ENCODE measurements at places on chromosomes 7 and 10.

DNA sequence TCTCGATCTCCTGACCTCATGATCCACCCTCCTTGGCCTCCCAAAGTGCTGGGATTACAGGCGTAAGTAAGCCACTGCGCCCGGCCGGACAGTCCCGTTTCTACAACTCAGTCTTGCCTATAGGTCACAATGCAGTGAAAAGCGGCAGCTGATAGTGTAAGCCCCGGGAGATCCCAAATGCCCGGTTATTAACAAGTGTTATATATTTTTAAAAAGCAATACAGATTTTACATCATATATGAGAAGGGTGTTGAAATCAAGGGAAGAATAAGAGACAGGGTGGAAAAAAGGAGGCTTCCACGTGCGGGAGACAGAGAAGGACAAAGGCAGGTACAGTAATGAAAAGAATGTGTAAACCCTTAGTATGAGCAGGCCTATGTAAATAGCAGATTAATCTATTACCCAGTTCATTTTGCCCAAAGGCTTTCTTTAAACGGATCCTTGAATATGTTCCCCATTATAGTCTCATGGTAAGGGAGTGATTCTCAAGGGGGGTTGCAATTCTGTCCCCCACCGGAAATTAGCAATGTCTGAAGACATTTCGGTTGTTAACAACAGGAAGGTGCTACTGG, 170.8 kb downstream of the PDE1C start:
- no peak for DNase-seq

DNA sequence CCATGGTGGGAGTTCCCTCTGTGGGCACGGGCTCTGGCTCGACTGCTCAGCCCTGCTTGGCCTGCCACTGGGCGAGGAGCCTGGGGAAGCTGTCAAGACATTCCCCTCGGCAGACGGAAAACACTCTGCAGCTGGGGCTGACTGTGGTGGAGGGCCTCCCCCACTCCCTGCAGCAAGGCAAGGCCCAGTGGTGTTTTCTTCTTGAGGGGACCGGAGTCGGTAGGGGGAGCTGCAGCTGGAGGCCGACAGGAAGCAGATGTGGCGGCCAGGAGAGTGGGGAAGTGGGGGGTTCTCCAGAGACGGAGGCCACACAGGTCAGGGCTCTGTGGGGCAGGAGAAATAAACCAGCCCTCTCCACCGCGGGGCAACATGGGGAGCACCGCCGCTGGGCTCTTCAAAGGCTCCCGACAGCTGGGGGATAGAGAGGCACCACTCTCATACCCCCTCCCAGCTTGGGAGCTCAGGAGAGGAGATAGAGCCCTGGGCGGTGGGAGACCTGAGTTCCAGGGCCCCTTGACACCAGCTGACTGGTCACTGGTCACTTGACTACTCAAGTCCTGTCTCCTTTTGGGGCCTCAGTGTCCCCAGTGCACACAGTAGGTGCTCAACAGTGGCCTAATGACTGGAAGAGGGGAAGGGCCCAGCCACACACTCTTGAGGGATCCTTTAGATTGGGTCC, 43.4 kb downstream of the PPIF start:
- DNase-seq, result no peak

- no peak for DNase-seq
Observed at GRCh38 chr10:43905512-43906236, 257.0 kb upstream of the ZNF32 start.

- DNase-seq, result no peak
Observed at GRCh38 chr10:8584666-8585065, 530.2 kb downstream of the GATA3 start.

GRCh38 chr7:151174246-151175046, 7.0 kb upstream of the GBX1 start:
- no peak for DNase-seq

DNA sequence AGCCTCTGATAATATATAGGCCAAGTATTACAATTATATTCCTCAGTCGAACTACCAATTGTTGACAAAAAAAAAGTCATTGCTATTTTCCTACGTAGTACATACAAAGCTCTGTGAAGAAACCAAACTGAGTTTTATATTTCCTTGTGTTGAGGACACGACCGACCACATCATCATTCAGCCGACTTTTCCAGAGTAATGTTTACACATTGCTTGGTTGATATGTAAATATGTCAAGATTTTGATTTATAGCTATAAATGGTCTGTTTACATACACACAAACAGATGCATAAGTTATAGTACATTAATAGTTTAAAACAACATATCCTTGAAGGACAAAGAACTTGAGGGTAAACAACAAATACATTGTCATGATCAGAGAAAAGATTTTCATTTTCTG, 121.5 kb downstream of the CRPPA start:
- DNase-seq, result no peak

GRCh38 chr10:106931159-106931852, 233.2 kb downstream of the SORCS1 start:
- no peak for DNase-seq

DNA sequence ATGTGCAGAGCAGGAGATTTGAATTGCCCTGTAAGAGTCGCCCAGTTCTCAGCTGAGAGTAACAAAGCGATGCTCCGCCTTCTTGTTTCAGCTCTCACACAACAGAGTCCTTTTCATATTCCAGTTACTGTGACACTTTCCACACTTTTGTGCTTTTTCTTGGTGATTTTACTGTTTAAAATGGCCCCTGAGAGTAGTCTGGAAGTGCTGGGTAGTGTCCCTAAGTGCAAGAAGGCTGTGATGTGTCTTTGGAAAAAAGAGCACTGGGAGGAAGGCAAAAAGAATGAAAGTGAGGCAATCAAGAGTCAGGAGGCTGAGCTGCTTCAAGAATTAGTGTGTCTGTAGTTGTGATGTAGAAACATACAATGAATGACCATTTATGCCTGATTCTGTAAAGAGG, 201.2 kb upstream of the SEMA3E start:
- DNase-seq, result no peak

Data from activated T-cell treated with anti-CD3 and anti-CD28 coated beads for 24 hours (primary cell).